ENCODE measurements at places on chromosomes 1 and 21. TPM values are rescaled to one million over a fixed set of nuclear protein-coding genes. Genes with fewer than 3 reads are reported as not detected.

The PIP5K1A gene
- 59.4 TPM for total RNA-seq

The YTHDF2 gene
- 70.2 TPM for total RNA-seq

The C1orf53 gene
- 0.75 TPM for total RNA-seq

The FBXO2 gene
- 6.2 TPM for total RNA-seq

The ZBTB37 gene
- 16.4 TPM for total RNA-seq

The CA6 gene
- total RNA-seq = 37.3 TPM

The STUM gene
- not detected for total RNA-seq

The FAM167B gene
- total RNA-seq = 0.88 TPM

The GNG4 gene
- not detected for total RNA-seq

The TSACC gene
- total RNA-seq = not detected

The HYI gene
- 18.3 TPM for total RNA-seq

The LRRC38 gene
- total RNA-seq = not detected

The S100A4 gene
- total RNA-seq = 394 TPM

The DIRAS3 gene
- not detected for total RNA-seq

The HCRTR1 gene
- total RNA-seq = not detected

The CGN gene
- 0.40 TPM for total RNA-seq

The ATP1A4 gene
- total RNA-seq = not detected

The IGFN1 gene
- not detected for total RNA-seq

The FAM43B gene
- not detected for total RNA-seq

The GJA8 gene
- total RNA-seq = not detected

The SYCP1 gene
- not detected for total RNA-seq

The LDLRAD1 gene
- not detected for total RNA-seq

The RGS13 gene
- total RNA-seq = 0.08 TPM

The CFHR2 gene
- not detected for total RNA-seq

The SYTL1 gene
- 103 TPM for total RNA-seq

The PGBD5 gene
- not detected for total RNA-seq

The TRABD2B gene
- total RNA-seq = not detected

The PRMT2 gene
- 157 TPM for total RNA-seq

The LAMTOR2 gene
- 50.9 TPM for total RNA-seq

The FCN3 gene
- not detected for total RNA-seq

The SLC2A5 gene
- total RNA-seq = not detected

The NCSTN gene
- total RNA-seq = 67.1 TPM

The GBP1 gene
- total RNA-seq = 150 TPM

The OR10K2 gene
- total RNA-seq = not detected

The CD101 gene
- 0.08 TPM for total RNA-seq

The KRTAP21-2 gene
- not detected for total RNA-seq

The RGS1 gene
- total RNA-seq = 15.3 TPM

The UBR4 gene
- total RNA-seq = 139 TPM

The CCDC185 gene
- total RNA-seq = not detected

All from activated naive CD8-positive, alpha-beta T cell treated with anti-CD3 and anti-CD28 coated beads, Interleukin-2, amount 10 ng/mL, durations not matched to agents 7 days and 5 days (primary cell).